ENCODE measurements at places on chromosomes 12 and 14.
A peak's percentile ranks its signal among the peaks of the same experiment; 100 is the strongest.

DNA sequence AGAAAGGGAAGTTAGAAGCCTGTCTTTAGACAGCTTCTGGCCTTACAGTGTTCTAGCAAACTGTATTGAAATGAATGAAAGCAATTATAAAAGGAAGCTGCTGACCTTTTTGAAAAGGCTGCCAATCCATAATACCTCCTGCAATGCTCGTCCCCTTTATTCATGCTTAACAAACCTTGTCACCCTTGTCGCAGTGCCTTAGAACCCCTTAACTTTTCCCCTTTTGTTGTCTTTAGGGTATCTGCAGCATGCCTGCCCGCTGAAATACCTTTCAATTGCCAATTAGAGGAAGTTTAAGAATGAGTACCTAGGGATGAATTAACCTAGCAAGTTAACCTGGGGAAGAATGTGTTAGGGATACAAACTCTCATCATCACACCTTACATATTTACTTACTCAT lies 731.2 kb downstream of the RERGL start:
- no peak for DNase-seq

- no peak for DNase-seq
Observed at GRCh38 chr12:116861320-116861719, 19.9 kb downstream of the HRK start.

GRCh38 chr12:44314007-44314500 lies 478.2 kb downstream of the TMEM117 start:
- no peak for DNase-seq

- DNase-seq = no peak
Observed at GRCh38 chr12:14743061-14743460, 46.7 kb upstream of the GUCY2C start.

DNA sequence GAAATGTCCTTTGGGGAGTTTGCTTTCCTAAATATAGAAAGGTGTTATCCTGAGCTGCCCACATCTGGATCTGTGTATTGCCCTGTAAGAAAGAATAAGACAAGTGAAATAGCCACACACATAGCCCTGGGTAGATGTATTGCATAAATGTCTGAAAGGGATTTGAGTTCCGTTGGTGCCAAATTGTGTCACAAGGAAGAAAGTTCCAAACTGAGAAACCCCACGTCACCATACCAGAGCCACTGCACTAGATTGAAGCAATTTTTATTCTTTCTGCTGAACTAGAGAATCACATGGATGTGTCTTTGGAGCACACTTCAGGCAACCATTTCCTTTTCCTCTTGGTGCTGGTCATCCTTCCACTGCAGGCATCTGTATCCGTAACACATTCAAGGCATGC lies 5.0 kb downstream of the RNASE9 start:
- DNase-seq = no peak

GRCh38 chr12:1767407-1768090 lies 52.8 kb upstream of the LRTM2 start:
- DNase-seq = no peak

GRCh38 chr14:84420221-84420620 lies 1109.7 kb upstream of the FLRT2 start:
- DNase-seq = no peak

GRCh38 chr12:21775133-21775820 lies 771 bp upstream of the KCNJ8 start:
- no peak for DNase-seq

- DNase-seq = no peak
Observed at GRCh38 chr12:105834496-105834895, 304.3 kb downstream of the NUAK1 start.

- DNase-seq = no peak
Observed at GRCh38 chr12:30880813-30881212, 45.7 kb upstream of the TSPAN11 start.

- no peak for DNase-seq
Observed at GRCh38 chr14:97413022-97413539, 615.9 kb downstream of the VRK1 start.

- no peak for DNase-seq
Observed at GRCh38 chr14:63960926-63961567, 108.2 kb downstream of the SYNE2 start.

GRCh38 chr14:104869669-104870367 lies 4.8 kb downstream of the CEP170B start:
- DNase-seq = no peak

GRCh38 chr14:67883717-67884116 lies 64.1 kb downstream of the RAD51B start:
- no peak for DNase-seq

DNA sequence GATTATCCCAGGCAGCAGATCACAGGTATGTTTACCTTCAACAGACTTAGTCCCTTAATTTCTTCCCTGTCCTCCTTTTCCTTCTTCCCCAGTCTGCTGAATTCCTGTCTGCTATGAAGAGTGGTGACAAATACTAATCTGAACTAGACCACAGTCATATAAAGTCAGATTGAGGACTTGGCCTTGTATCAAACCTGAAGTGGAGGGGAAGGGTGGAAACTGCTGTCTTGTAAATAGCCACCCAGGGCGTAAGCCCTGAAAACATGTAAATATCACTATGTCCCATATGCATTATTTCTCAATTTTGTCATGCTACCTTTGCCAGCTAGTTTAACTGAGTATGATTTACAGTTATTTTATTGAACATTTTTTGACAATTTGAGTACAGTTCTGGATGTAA lies 368.0 kb downstream of the CCDC91 start:
- no peak for DNase-seq

DNA sequence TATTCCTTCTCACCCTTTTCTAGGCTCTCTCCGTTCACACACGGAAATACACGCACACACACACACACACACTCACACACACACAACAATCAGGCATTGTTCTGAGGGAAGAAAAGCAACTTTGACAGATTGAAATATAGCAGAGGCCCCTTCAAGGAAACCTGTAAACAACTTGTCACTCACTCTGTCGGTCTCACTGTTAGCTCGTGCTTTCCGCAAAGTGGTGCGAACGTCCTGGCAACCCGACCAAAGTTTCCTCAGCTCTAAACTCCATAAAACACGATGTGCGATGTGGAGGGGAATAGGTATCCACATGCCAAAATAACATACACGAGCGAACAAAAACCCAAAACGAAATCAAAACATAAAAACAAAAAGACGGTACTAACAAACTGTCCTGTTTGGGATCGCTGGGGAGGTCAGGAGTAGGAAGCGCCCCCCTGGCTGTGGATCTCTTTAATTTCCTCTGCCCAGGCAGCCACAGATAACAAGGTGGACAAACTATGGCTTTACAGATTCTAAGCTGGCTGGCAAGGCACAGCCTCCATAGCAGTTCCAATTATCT lies 822 bp upstream of the SOX5 start:
- DNase-seq = no peak

DNA sequence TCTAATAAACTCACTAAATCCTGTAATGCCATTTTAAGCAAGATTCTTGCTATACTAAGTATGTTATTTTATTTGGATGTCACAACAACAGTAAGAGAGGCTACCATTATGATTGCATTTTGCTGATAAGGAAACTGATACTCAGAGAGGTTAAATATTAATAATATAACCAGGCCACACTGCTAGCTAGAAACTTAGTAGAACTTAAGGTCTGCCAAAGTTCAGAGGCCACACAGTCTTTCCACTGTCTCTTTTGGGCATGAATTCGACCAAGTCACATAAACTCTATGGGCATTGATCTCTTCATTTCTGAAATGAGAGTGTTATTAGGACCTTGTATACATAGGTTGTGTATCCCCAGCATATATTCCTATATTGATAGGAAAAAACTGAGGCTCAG lies 147.9 kb downstream of the SYNE2 start:
- DNase-seq = no peak

DNA sequence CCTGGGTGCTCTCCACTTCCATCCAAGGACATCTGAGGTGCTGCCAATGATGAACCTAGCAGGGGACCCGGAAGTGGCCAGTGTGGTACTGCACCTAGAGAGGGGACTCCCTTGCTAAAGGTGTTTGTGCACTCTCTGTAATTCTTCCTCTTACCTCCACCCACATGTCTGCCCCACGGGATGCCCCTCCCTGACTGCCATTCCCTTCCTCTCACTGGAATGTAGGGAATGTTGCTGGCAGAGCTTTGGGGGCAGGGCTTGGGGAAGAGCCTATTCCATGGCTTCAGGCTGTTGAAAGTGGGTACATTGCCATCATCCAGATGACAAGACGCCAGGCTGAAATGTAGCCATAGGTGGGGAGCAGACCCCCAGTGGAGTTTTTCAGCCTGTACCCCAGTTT lies 153.2 kb downstream of the SMOC1 start:
- DNase-seq = no peak

GRCh38 chr14:95862243-95862642 lies 14.4 kb upstream of the TUNAR start:
- no peak for DNase-seq

- no peak for DNase-seq
Observed at GRCh38 chr12:19053218-19053617, 76.3 kb upstream of the PLEKHA5 start.

DNA sequence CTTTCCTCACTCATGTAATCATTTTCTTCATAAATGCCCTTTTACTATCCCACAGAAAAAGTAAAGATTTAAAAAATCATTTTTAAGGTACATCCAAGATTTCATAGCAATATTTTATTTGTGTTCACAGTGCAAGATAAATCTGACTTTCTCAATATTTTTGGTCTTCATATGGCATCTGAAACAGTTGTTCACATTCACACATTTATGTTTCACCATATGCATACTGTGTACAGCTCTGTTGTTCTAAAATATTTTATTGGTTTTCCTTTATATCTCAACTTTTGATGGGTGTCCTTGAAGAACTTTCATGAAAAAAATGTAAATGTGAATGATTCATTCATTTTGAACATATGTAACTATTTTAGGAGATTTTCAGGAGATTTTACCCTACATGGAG lies 348.7 kb downstream of the SNAPC1 start:
- no peak for DNase-seq

DNA sequence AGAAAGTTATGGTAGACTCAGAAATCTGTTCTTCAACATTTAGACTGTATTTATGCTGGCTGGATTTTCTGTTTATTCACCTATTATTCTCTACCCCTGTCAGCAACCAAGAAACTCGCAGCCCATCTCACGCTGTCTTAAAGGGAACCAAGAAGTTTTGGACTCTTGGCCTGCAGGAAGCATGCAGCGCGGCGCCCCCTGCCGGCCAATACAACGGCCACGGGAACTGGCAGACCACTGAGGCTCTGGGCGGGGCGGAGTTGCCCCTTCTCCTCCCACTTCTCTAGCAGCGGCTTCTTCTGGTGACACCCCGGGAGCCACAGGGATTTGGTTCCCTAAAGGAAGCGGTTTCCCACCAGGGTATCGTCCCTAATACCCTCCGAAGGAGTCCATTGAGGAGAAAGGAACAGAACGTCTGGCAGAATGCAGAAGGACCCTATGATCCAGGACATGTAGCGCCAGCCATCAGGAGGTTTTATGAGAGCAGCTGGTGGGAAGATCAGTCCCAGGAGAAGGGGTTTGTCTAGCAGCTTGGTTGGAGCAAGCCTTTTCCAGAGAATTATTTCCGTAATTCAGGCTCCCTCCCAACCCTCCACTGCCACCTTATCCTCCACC lies 21.0 kb upstream of the RNASE2 start:
- DNase-seq = peak; percentile 1

GRCh38 chr12:80702889-80703805 lies 4.3 kb upstream of the MYF6 start:
- DNase-seq = no peak

DNA sequence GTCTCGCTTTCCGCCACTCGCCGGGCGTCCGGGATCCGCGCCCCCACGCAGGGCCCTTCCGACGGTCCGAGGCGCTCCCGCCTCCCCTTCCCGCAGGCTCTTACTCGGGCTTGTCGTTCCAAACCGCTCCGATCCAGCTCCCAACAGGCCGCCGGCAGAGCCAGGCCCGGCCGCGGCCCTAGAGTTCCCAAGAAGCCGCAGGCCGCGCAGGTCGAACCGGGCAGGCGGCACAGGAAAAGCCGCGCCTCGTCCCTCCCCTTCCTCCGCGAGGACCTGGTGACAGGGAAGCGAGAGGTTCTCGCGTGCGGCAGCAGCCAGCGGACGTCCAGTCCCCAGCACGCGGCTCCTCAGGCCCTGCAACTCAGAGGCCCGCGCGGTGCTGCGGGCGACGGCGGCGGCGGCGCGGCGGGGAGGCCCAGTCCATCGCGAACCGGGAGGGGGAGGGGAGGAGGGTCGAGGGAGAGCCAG lies 272 bp downstream of the HECTD1 start:
- DNase-seq = no peak

DNA sequence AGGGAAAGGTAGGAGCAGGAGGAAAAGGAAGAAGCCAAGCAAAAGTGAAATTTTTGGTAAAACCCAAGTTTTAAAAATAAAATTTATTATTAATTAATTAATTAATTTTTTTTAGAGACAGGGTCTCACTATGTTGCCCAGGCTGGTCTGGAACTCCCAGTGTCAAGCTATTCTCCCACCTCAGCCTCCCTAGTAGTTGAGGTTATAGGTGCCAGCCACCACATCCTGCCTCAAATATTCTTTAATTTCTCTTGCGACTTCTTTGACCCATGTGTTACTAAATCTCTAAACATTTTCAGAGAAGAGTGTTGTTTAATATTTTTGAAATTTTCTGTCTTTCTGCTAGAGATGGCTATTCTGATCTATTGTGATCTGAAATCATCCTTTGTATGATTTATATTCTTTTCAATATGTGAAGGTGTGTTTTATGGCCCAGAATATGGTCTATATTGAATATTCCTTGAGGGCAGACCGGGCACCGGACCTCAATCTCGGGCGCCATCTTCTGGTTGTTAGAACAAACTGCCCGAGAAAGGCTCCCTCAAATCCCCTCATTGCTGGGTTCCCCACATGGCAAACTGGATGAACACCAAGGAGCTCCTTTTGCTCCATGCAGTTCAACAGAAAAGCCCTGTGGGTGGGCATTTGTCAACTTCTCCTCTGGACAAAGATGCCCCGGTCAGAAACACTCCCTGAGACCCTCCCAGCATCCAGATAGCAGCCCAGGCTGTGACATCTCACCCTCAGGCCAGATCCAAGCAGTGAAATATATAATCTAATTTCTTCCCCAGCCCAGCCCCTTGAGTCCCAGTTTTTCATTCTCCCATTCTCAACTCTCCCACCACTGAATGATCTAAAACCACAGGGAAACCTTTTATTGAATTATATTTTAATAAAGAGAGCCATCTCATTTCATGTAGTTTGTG lies 110.5 kb downstream of the ASCL4 start:
- peak; percentile 24 for DNase-seq

DNA sequence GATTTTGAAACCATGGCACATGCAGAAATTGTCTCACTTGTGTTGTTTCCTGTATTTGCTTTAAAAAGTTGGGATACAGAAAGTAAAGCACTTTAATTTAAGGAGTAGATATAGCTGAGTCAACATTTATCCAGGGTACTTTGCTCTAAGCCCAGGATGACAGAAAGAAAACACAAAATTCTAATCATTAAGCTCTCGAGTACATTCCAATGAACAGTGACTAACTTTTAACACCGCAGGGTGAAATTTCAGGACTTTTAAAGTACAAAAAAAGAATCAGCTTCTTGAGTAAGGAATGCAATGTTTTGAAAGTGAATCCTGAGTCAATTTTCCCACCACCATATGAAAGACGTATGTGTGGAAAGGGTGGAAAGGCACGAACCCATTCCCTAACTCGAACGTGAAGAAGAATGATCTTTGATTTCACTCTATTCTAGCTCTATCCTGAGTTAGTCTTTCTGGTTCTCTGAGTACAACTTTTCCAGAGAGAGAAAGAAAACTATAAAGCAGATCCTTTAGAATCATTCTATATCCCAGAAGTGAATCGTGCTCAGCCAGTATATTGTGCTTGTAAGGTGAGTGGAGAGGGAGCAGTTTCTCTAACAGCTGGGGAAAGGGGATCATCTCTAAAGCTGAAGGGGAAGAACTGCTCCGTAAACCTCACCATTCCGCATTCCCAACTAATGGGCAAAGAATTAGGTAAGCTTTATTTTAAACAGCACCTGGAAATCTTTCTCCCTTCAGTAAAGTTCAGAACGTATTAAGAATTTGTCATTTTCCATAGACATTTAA lies 779.0 kb upstream of the FLRT2 start:
- no peak for DNase-seq

Measured in activated CD4-positive, alpha-beta T cell treated with anti-CD3 and anti-CD28 coated beads, Interleukin-2, amount 50 U/mL, for 24 hours (primary cell).